ENCODE measurements at places on chromosomes 7 and 10. TPM values are rescaled to one million over a fixed set of nuclear protein-coding genes. Genes with fewer than 3 reads are reported as not detected.

The CRHR2 gene
- not detected for total RNA-seq

The NET1 gene
- 24.0 TPM for total RNA-seq

The C10orf143 gene
- 0.44 TPM for total RNA-seq

The TBL2 gene
- 120 TPM for total RNA-seq

The UBE2D4 gene
- total RNA-seq = 5.5 TPM

The CDC14C gene
- total RNA-seq = not detected

The FAM149B1 gene
- total RNA-seq = 24.9 TPM

The DPP6 gene
- 0.50 TPM for total RNA-seq

The PODXL gene
- 3.2 TPM for total RNA-seq

The ITPRIP gene
- total RNA-seq = 19.1 TPM

The NEUROG3 gene
- not detected for total RNA-seq

The C10orf53 gene
- under 0.01 TPM for total RNA-seq

The MEST gene
- 5.5 TPM for total RNA-seq

The CLEC2L gene
- total RNA-seq = not detected

The OGDHL gene
- 0.37 TPM for total RNA-seq

The ASB13 gene
- 9.1 TPM for total RNA-seq

The EGR2 gene
- 1.6 TPM for total RNA-seq

The KIFBP gene
- total RNA-seq = 55.6 TPM

The FAM25C gene
- not detected for total RNA-seq

The HOXA13 gene
- total RNA-seq = 14.9 TPM

The PNLIP gene
- not detected for total RNA-seq

The UNCX gene
- total RNA-seq = not detected

The HOXA4 gene
- total RNA-seq = 0.37 TPM

The FEZF1 gene
- not detected for total RNA-seq

The ELAPOR2 gene
- total RNA-seq = 3.3 TPM

The ZNF282 gene
- 20.1 TPM for total RNA-seq

Data from uterine smooth muscle cell (primary cell).